Vein endothelial cell (primary cell): ENCODE measurements at places on chromosomes 1 and 21. TPM values are rescaled to one million over a fixed set of nuclear protein-coding genes. Genes with fewer than 3 reads are reported as not detected.

Gene LCE1C
- not detected in 2 replicates for total RNA-seq

Gene SYTL1
- under 0.01 and 0.10 TPM in 2 replicates for total RNA-seq

Gene PLA2G4A
- total RNA-seq = 20.3 and 30.4 TPM in 2 replicates

Gene BACE2
- 438 and 446 TPM in 2 replicates for total RNA-seq

Gene OTUD7B
- 12.7 and 20.3 TPM in 2 replicates for total RNA-seq

Gene ATP1A1
- total RNA-seq = 232 and 241 TPM in 2 replicates

Gene SPRR3
- not detected in 2 replicates for total RNA-seq

Gene C1QTNF12
- total RNA-seq = 0.33 and 0.76 TPM in 2 replicates

Gene ASAP3
- total RNA-seq = 12.7 and 15.7 TPM in 2 replicates

Gene PRAMEF25
- not detected in 2 replicates for total RNA-seq

Gene IL23R
- not detected in 2 replicates for total RNA-seq

Gene ST6GALNAC5
- total RNA-seq = 0.98 TPM in 1 of 2 replicates, not detected in the other

Gene DEDD
- total RNA-seq = 43.8 and 45.7 TPM in 2 replicates

Gene LENEP
- total RNA-seq = 0.67 and 1.3 TPM in 2 replicates

Gene HSD11B1
- total RNA-seq = not detected in 2 replicates

Gene PALMD
- total RNA-seq = 137 and 182 TPM in 2 replicates

Gene SLC9C2
- total RNA-seq = not detected in 2 replicates

Gene C8A
- not detected in 2 replicates for total RNA-seq

Gene ADGRB2
- total RNA-seq = 0.19 and 0.65 TPM in 2 replicates

Gene RIPPLY3
- total RNA-seq = not detected in 2 replicates

Gene OXCT2
- 2.3 and 2.9 TPM in 2 replicates for total RNA-seq

Gene OR10Z1
- total RNA-seq = not detected in 2 replicates

Gene VWA5B1
- not detected in 2 replicates for total RNA-seq

Gene CLDN8
- not detected in 2 replicates for total RNA-seq

Gene CTTNBP2NL
- total RNA-seq = 46.6 and 50.6 TPM in 2 replicates
